AG04450 (cell line): ENCODE measurements at places on chromosomes 5 and 9. TPM values are rescaled to one million over a fixed set of nuclear protein-coding genes. Genes with fewer than 3 reads are reported as not detected.

NPR3 gene
- polyA plus RNA-seq = 4.0 and 4.4 TPM in 2 replicates

SOHLH1 gene
- polyA plus RNA-seq = not detected in 2 replicates

GABRA1 gene
- polyA plus RNA-seq = not detected in 2 replicates

TAF1L gene
- 0.01 TPM in 1 of 2 replicates, not detected in the other for polyA plus RNA-seq

DNA sequence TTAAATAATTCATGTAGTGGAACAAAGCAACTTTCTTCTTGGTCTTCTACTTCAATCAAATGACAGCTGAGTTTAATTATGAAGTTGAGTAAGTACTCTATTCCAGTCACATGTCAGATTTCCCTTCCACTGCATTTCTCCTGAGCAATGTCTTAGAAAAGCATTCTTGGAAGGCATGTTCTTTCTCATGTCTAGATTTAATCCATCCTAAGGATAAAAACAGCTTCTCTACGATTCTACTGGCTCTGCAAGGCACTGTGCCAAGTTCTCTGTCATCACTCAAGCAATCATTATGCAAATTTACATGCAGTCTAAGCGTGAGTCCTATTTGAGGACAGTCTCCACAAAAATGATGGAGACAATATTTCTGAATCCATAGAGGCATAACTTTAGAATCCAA lies 142.4 kb downstream of the YIPF5 start:
- no peak for DNase-seq

- no peak for DNase-seq
These were observed 12.2 kb downstream of the GPR150 start for GRCh38 chr5:95631991-95632675.

GRCh38 chr9:134025606-134026541 lies 593 bp downstream of the BRD3OS start:
- DNase-seq = no peak

DNA sequence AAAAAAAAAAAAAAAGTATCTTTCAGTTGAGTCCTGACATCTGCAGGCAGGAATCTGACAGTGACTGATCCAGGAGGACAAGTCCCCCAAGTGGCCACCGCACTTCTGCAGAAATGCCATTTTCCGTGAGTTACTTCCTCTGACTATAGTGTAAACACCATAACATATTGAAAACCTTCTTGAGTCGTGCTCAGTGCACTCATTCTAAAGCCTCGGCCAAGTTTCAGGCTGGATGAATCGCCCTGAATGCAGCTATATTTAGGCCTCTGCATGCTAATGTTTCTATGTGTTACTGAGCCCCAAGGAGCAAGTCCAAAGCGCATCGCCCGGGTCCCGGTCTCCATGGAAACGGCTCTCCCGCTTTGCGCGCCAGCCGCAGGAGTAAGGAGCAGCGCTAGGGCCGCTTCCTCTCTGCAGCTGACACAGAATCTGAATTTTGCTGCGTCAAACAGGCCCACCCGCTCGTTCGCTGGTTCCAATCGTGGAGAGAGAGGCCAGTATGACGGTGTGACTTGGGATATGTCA lies 335.4 kb downstream of the MSX2 start:
- DNase-seq = peak; percentile 13

- DNase-seq = no peak
These were observed 32.9 kb downstream of the CXXC5 start for GRCh38 chr5:139681112-139681458.

GRCh38 chr9:15977438-15977837 lies 424.6 kb downstream of the CCDC171 start:
- no peak for DNase-seq

- no peak for DNase-seq
These were observed 17.7 kb upstream of the IL6ST start for GRCh38 chr5:56012281-56012963.

- DNase-seq = no peak
These were observed 251.5 kb downstream of the CRB2 start for GRCh38 chr9:123607479-123607878.

DNA sequence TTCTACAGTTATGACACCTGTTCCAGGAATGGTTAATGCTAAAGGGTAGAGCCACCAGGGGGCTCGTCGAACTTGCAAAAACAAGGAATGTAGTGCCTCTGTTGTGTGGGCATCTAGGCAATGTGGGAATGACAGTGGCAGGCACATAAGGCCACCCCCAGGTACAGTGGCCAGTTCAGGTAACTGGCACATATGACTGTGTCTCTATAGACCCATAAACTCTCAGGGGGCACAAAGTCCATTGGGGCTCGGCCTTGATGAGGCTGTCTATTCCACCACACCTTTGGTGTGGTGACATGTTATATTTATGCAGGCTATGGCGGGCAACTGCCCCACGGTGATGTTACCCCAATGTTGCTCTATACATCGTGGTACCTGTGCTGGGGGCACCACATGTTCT lies 59.6 kb upstream of the FAM120A start:
- no peak for DNase-seq

DNA sequence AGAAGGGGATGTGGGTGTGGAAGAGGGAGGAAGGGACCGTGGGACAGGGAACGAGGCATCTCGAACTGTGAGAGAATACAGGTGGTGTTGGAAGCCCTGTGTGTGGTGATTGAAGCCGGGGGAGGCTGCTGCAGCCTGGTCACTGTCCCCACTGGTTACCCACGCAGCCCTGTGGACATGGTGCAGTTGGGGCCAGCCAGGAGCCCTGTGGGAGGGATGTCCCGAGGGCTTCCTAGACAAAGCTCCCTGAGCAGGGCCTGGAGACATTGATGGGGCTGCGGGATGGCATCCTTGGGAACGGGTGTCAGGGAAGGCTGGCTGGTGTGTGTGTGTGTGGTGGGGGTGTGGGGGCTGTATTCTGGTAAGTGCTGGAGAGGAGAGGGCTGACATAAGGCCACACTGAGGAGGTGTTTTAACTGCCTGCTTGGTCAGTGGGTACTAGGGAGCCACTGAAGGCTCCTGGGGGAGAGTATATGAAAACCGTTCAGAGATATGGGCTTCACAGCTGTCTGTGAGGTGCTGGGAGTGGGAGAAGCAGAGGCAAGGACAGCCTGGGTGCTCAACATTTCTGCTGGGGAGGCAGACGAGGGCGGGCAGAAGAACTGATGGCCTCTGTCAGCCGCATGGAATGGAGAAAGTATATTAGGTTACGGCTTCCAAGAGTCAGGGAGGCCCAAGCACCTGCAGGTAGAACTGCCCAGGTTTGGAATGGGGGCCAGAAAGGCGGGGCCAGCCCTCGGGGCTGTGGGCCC lies 20.0 kb downstream of the WNK2 start:
- no peak for DNase-seq
